ENCODE measurements at places on chromosomes 6 and 20.
A peak's percentile ranks its signal among the peaks of the same experiment; 100 is the strongest.

DNA sequence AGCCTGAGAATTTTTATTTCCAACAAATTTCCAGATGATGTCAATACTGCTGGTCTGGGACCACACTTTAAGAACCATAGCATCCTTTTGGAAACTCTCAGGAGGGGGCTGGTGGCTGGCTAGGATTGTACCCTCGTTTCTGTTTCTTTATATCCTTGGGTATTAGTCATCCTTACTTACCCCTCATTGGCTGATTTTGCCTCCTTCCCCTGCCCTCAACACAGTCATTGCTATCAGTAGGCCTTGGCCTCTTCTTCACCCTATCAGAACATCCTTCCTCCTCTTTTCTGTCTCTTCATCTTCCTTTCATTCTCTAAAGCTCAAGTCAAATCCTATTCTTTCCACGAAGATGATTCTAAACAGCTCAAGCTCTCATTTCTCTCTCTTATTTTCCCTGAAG lies 148.5 kb downstream of the ELOVL4 start:
- DNase-seq = no peak

DNA sequence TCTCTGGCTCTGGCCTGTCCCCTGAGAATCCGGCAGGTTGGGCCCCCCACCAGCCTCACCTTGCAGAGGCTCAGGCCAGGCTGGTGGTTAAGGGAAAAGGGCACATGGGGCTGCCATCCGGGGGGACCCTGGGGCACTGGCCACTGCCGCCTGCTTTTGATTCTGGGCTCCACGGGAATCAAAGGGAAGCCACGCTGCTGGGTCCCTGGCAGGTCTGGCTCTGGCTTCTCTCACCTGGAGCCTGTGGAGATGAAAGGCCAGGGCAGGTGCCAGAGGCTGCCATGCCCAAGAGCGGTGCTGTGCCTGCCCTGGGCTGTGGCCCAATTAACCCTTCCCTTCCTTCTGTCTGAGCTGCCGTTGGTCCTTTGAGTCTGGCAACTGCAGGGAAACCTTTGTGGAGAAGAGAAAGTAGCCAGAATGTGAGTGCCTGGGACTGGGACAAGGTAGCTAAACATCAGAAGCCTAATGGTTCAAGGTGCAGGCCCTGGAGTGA lies 9.4 kb upstream of the CDH22 start:
- DNase-seq = no peak

GRCh38 chr20:21936720-21937380 lies 231.4 kb downstream of the PAX1 start:
- DNase-seq = peak; percentile 23

GRCh38 chr6:48084201-48084600 lies 26.8 kb downstream of the PTCHD4 start:
- no peak for DNase-seq

GRCh38 chr6:149508485-149508884 lies 23.7 kb upstream of the ZC3H12D start:
- DNase-seq = no peak
